Left cardiac atrium (tissue), 4 donors: ENCODE measurements at places on chromosomes 6 and 20. TPM values are rescaled to one million over a fixed set of nuclear protein-coding genes. Genes with fewer than 3 reads are reported as not detected.

The TRIM40 gene
- not detected for total RNA-seq

The OARD1 gene
- total RNA-seq: 16.3 TPM

GRCh38 chr6:155466539-155466938, 10.9 kb upstream of the NOX3 start:
- DNase-seq: no peak

GRCh38 chr20:8156235-8157079, 24.4 kb downstream of the PLCB1 start:
- no peak for DNase-seq

- DNase-seq: no peak
Measured at GRCh38 chr20:46230801-46231282, 77.5 kb downstream of the CDH22 start.
